HS-5 (cell line): ENCODE measurements at places on chromosomes 11 and 22.

GRCh38 chr11:18798799-18799469 is 7.3 kb upstream of the PTPN5 start:
- no peak for DNase-seq

DNA sequence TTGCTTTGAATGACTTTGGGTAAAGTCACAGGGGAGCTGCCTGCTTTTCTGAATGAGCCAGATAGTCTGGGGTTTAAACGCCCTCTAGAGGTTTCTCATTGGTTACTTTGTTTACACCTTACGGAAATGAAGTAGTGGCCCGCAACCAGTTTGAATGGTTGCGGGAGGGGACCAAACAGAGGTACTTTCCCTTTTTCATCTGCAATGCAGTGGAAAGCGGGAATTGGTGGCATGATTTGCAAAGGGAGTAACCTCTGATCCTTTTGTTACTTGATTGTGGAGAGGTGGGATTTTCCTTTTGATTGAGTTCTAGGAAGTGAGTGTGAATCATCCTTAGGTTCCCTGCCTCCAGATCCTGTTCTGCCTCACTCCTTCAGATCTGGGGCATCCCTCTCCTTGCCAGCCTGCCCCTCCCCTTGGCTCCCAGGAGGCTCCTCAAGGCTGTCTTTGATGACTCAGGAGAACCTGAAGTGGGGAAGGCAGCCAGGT is 15.9 kb upstream of the GLYATL1 start:
- no peak for DNase-seq

- no peak for DNase-seq
Measured at GRCh38 chr11:41999066-41999465, 539.6 kb upstream of the LRRC4C start.

DNA sequence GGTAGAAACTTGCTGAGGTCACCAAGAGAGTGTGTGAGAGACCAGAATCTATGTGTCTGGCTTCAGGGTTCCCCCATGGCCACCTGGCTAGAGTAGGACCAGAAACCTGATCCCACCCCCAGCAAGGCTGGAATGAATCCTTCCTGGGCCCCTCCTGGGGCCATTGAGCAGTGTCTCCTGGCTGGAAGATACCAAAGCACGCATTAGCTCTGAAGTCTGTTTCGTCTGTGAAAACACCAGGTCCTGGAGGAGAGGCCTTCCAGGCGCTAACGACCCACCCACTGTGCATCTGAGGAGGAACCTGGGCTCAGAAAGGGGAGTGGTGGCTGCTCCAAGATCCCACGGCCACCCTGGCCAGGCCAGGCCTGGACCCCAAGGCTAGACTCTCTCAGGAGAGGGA is 15.5 kb upstream of the TSKU start:
- DNase-seq = no peak

DNA sequence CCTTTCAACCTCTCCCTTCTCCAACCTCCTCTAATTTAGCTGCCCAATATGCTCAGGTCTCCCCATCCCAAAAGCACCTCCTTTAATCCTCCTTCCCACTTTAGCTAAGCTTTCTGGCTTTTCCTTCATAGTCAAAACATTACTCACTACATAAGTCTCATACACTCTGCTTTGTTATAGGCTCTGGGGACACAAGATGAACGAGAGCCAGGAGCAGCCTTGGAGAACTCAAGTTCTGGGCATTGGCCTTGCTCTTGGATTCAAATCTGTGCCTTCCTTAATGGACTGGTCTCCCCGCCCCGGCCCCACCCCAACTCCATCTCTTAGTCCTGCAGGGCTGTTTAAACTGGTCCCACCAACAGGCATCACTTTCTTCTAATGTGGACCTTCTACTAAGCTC is 11.4 kb upstream of the HPX start:
- DNase-seq = no peak

DNA sequence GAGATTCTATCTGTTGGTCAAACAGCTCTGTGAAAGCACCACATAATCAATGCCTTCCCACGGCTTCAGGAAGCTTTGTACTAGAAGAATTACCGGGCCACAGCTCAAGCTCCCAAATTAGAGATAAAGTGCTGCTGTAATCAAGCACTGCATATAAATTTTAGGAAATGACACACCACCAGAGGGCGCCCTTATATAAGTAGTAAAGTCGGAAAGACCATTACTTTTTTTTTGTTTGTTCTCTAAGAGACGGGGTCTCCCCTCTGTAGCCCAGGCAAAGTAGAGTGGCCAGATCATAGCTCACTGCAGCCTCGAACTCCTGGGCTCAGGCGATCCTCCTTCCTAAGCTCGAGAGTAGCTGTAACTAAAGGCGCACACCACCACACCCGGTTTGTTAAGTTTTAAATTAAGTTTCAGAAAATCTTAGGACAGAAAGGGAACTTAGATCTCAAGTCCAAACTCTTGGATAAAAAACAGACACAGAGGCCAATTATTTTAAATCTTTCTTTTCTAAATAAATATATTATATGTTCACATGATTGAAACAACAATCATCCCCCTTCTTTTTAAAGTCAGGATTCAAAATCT is 32.6 kb downstream of the PRCP start:
- no peak for DNase-seq

DNA sequence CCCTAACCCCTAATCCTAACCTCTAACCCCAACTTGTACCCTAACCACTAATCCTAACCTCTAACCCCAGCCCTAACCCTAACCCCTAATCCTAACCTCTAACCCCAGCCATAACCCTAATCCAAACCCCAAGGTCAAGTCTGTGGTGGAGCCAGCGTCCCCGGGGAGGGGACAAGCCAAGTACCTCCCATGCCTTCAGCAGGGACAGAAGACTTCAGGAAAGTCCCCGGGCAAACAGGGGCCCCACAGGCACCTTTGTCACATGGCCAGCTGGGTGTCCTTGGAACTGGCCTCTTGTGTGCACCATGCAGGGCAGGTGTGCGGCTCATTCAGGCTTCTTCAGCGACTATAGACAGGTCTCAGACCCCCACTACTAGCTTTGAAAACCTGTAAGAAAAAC is 555.8 kb downstream of the BRD1 start:
- DNase-seq = no peak

DNA sequence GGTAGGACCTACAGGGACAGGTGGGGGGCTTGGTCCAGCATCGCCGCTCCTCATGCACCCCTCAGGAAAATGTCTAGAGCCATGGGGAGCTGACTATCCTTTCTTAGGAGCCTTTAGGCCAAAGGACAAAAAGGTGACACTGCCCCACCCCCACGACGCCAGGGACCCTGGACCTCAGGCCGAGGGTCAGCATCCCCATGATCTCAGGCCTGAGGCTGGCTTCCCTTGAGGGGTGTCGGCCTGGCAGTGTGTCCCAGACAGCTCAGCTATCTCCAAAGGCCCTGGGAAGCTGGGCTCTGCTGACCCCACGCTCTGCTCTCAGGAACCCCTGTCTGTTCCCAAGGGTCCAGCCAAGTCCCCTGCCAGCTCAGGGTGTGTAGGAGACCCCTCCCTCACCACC is 16.3 kb downstream of the MRGPRG start:
- no peak for DNase-seq

GRCh38 chr22:29219881-29220670 is 14.4 kb downstream of the EMID1 start:
- DNase-seq = no peak

DNA sequence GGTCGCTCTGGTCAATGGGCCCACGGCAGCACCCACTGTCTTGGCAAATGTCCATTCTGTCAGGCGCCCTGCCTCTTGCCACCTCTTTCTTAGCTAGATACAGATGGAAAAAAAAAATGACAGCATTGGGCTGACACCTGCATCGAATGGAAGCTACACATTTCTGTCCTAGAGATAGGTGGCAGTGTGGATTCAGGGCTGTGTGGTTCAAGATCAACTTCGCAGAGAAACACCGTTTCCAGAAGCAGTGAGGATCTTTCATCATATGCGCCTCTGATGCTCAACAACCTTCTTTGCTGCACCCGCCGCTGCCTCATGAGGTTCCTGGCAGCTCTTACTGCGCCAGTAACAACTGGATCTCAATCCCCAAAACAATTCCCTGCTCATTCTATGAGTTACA is 236.3 kb downstream of the KIRREL3 start:
- DNase-seq = no peak

DNA sequence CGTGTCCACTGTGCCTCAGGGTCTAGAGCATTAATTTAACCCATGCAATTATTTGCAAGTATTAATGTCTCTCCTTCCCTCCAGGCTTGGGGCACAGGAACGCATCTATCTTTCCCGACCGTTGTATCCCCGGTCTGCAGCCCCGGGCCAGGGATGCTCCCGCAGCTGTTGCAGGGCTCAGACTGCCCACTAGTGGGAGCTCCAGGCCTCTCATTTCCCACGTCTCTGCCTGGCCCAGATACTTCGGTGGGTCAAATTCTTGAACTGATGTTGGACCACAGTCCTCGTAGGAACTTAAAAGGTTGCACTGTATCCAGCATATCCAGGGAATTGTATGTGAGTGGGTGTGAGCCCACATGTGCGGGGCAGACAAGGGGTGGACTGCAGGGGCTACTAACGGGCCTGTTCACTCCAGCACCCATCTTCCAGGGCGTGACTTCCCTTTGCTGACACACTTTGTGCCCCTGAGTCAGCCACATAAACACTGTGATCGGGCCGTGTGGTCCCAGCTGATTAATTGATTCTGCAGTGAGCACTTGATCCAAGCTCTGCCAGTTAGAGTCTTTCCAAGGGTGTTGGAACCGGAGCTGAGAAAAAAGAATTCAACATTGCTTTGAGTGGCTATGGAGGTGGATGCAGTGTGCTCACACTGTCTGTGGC is 451.3 kb downstream of the TBC1D22A start:
- DNase-seq = no peak

- DNase-seq = no peak
Measured at GRCh38 chr11:117992620-117993019, 6.4 kb downstream of the IL10RA start.

DNA sequence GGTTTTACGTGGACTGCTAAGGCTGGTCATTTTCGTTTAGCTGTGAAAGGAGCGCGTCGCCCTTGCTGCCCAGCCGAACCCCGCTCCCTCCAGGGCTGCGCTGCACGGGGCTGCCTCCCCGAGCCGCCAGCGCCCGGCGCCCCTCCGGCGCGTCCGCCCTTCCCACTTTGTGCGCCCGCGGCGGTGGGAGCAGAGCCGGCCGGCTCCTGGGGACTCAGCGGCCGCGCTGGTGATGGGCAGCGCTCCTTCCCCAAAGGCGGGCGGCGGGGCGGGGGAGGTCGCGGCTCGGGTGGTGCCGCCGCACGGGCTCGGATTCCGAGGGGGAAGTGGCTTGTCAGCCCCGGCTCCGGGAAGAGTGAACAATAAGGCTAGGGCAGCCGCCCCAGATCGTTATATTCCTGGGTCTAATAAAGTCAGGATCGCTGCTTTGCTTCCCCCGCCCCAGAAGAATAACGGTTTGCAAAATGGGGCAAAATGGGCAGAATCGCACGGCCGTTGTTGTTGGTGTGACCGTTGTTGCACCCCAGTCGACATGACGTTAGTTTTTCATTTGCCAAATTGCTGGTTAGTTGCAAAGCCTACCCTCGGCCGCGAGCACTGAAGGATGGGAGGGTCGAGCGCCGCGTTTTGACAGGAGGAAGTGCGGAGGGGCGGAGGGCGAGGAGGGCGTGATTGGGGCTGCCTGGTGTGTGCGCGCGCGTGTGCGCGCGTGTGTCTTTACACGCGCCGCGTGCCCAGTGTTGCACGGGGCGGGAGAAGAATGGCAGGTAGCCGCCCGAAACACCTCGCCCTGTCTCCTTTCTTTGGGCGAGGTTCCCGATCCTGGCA is 745 bp downstream of the NCAM1 start:
- DNase-seq = no peak
